ENCODE measurements at places on chromosomes 12 and 14. TPM values are rescaled to one million over a fixed set of nuclear protein-coding genes. Genes with fewer than 3 reads are reported as not detected.

DNA sequence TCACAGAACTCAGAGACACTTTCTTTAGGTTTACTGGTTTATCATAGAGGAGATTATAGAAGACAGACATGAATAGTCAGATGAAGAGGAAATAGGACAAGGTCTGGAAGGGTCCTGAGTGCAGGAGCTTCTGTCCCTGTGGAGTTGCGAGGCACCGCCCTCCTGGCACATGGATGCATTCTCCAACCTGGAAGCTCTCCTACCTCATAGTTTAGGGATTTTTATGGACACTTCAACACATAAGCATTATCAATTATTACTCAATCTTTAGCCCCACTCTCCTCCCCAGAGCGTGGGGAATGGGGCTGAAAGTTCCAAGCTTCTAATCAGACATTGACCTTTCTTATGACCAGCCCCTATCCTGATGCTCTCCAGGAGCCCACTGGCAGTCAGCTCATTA, 12.6 kb upstream of the KRT7 start:
- no peak for DNase-seq

DNA sequence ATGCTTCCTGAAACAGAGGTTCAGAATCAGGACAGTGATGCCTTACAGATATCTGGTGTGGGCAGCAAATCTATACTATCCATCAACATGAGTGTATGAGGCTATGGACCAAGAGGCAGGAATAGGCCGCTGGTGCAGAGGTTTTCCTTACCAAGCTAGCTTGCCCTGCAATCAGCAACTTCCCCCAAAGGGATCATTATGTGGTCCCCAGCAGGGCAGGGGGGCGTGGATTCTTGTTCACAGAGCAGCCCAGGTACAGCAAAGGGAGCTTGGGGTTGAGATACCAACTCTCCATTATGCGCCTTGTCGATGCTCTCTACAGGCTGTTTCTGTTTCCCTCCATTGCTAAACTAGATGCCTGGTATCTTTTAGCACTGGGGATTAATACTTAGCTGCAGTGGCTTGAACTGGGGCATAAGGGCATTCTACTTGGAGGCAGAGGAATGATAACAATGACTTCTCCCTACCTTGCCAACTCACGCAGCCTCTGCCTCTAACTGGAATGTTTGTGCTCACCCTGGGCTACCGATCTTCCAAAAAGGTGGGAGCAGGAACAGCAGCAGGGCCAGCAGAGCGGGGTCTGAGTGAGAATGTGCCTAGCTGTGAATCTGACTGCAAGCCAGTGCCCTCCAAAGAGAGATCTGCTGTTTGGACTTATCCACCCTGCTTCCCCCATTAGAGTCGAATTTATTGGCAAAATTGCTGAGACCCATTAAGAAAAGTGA, 10.3 kb upstream of the KRT1 start:
- no peak for DNase-seq

Gene EPYC
- polyA plus RNA-seq: 0.06 TPM

GRCh38 chr12:26203167-26203780, 7.9 kb downstream of the SSPN start:
- DNase-seq: no peak

DNA sequence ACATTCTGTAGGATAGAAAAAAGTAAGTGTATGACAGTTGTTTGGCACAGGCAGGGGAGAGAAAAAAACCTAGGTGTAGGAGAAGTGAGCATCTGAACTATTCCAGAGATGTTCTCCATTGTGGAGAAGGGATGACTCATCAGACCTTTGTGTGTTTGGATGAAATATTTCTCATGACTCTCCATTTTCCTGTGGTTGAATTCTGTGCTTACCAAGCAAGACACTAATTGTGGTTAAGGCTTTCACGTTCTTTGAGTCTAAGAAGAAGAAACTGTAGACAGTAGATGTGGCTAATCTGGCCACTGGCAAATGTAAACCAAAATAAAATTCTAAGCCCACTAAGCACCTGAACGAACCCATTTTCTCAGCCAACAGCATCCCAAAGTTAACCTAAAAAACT, 107.9 kb upstream of the GZMB start:
- no peak for DNase-seq

DNA sequence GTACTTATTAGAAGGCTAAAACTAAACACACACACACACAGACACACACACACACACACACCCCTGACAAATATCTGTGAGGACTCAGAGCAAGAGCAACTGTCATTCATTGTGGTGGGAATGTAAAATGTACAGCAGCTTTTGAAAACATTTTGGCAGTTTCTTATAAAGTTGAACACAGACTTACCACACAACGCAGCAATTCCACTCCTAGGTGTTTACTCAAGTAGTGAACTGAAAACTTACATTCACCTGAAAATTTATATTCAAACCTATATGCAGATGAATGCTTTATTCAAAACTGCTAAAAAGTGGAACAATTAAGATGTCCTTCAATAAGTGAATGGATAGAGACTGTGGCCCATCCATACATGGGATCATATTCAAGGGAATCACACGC, 18.6 kb downstream of the ZNF605 start:
- no peak for DNase-seq

DNA sequence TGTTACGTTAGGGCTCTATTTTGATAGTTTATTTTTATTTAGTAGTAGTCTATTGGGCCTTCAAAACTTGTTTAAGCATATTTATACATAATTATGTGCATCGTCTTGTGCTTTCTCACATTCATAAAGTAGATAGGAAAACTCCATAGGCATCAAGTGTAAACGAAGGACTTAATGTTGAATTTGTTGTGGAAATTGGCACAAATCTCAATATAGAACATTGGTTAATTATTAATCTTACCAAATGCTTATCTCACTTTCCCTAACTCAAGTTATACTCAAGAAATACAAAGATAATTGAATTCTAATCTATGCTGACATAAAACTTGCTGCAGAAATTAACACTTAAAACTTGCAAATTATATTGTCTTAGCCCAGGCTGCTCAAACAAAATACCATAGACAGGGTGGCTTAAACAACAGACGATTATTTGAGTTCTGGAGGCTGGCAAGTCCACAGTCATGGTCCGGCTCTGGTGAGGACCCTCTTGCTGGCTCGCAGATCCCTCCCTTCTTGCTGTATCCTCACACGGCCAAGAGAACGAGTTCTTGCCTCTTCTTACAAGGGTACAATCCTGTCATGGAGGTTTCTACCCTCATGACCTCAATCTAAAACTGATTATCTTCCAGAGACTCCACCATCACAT, 18.8 kb downstream of the STYX start:
- DNase-seq: no peak

Gene DDX11
- 19.4 TPM for polyA plus RNA-seq

Gene RBM23
- polyA plus RNA-seq: 73.3 TPM

DNA sequence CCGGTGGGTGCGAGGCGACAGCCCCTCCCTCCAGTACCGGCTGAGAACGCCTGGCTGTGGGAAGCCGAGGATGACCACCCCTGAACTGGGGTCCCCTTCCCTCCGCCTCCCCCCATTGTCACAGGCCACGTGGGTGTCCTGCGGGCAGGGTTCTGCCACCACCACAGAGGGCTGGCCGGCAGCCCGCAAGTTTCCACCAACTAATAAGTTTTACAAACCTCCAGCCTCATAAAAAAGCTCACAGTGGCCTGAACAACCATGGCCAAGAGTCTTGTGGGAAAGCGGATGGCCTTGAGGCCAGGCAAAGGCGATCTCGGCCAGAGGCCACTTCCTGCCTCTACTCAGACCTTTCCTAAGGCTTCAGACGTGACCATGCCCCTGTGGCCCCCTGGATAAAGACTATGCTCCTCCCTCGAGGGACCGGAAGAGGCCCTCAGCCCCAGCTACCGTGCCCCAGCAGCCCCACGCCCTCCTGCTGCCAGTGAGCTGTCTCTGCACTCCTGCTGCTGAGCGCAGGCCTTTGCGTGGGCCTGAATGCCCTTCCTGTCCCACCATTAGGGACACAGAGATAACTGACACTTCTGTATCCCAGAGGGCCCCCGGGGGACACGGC, 46.1 kb upstream of the DLK1 start:
- DNase-seq: no peak

DNA sequence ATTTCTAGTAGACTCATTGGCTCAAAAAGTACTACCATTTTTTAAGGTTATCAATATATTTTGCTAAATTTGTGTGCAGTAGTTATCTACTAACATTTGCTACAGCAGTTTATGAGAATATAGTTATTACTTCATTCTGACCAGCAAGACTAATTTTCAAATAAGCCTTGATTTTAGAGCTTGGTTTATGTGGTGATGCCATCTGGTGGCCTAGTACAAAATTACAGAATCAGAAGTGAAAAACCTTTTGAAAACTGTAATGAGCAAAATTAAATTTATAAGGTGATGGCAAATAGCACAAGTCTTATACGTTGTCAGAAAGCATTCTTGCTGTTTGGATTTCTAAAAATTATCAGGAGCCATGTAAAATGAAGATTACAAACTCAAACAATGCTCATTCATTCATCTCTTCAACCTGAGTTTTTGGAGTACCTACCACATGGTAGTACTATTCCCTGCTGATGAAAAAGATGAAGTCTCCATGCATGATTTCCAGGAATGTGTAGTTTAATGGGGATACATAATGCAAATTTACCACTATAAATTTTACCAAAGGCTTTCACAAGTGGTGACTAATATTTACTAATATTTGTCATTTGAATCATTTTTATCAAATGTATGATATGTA, 51.0 kb downstream of the MAGOHB start:
- DNase-seq: peak; percentile 72

DNA sequence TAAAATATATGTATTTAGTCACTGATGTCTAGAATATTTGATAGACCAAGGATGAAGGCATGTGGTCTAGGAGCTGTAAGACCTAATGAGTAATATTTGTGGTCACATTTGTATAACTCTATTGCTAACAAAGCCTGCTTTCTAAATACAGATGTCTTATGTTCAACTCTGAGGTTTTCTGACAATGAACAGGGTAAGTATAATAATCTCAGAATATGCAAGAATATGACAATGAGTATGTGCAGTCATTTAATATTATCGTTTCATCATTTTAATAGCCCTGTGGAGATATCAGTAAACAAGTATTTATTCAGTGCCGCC, 389.6 kb downstream of the LRIG3 start:
- DNase-seq: no peak

Gene FAM181A
- polyA plus RNA-seq: not detected

GRCh38 chr12:33192226-33192625, 247.4 kb downstream of the SYT10 start:
- DNase-seq: no peak

DNA sequence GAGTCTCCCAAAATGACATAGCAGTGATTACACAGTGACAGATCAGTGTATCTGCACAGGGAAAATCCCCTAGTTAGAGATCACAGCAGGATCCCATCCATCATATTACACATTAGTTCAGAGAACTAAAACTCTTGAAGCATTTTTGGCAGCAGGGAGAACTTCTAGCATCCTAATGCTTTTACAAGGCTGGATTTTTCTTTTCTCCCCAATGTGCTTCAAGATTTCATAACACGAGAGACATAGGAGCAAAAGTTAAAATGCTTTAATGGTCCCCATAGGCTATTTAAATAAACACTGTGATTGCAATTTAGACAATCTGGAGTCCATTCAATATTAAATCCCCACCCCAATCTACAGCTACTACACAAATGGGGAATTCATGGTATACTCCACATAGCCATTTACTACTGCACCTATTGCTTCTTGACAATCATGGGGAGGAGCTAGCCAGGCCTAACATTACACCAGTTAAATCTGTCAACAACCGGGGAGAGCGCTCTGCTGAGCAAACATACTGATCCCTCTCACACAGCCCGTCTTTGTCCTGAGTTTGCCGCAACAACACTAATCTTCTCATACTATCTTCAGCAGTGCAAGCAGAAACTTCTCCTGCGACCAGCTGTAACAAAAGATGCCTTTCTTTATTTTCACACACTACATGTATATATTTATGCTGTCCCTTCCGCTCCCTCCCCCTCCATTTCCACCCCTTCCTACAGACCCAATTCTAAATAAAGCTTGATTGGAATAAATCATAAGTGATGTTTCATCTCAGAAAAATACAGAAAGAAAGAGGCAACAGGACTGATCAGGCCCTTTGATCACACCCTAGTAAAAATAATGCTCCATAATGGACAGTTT, 120.3 kb upstream of the SOX5 start:
- DNase-seq: no peak

Gene SPRING1
- 17.5 TPM for polyA plus RNA-seq

Gene RTL1
- polyA plus RNA-seq: not detected

GRCh38 chr12:131363841-131364495, 346.9 kb upstream of the SFSWAP start:
- no peak for DNase-seq

- DNase-seq: no peak
Observed at GRCh38 chr14:30990770-30991169, 34.7 kb upstream of the AP4S1 start.

Gene NUBPL
- polyA plus RNA-seq: 2.1 TPM

- peak; percentile 52 for DNase-seq
Observed at GRCh38 chr14:72892879-72893635, 844 bp downstream of the DPF3 start.

Gene DAAM1
- polyA plus RNA-seq: 6.9 TPM

DNA sequence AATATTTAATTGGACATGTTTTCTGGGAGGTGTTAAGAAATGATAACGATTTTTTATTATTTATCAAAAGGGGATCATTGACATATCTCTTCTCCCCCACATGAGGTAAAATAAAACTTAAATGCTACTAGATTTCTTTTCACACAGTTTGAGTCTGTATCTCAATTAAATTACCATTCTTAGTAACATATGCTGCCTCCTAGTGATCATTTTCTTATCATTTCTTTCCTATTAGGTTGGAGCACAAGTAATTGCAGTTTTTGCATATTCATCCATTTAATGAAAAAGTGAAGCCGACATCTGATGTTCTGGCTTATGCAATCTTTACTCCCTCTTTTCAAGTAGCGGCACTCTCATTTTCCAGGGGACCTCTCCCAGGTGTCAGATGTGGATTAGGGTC, 24.9 kb downstream of the PUS7L start:
- no peak for DNase-seq

- DNase-seq: peak; percentile 46
Observed at GRCh38 chr12:26195250-26195640, at the start of gene SSPN. Gene SSPN (plus strand): TSS chr12:26195573. CDS start chr12:26195673, 100 bp downstream.

DNA sequence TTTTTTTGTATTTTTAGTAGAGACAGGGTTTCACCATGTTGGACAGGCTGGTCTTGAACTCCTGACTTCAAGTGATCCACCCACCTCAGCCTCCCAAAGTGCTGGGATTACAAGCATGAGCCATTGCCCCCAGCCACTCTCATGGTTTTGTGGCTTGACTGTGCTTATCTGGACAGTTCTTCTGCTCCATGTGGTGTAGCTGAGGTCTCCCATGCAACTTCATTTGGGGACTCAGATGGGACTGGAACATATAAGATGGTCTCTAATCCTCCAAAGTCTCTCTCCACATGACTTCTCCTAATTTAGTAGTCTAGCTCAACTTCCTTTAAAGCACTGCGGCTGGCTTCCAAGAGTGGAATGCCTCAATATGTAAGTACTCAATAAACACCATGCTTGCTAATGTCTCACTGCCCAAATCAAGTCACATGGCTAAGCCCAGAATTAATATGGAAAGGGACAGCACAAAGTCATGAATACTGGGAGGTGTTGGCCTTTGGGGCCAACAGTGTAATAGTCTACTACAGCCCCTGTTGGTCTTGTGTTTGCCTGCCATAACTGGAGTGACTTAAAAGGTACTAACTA, 7.4 kb downstream of the INHBC start:
- DNase-seq: no peak

- no peak for DNase-seq
Observed at GRCh38 chr12:19177754-19178153, 48.2 kb downstream of the PLEKHA5 start.

Gene ACVRL1
- polyA plus RNA-seq: 403 TPM

Gene TROAP
- 31.7 TPM for polyA plus RNA-seq

- no peak for DNase-seq
Observed at GRCh38 chr12:10829994-10830393, 3.8 kb upstream of the TAS2R10 start.
